Bladder microvascular endothelial cell (primary cell): ENCODE measurements at places on chromosomes 12 and 14. TPM values are rescaled to one million over a fixed set of nuclear protein-coding genes. Genes with fewer than 3 reads are reported as not detected.

Gene PTPRO
- total RNA-seq: under 0.01 and 0.06 TPM in 2 replicates

Gene TTC9
- under 0.01 and 0.06 TPM in 2 replicates for total RNA-seq

Gene SLC6A15
- total RNA-seq: 1.1 and 45.9 TPM in 2 replicates

Gene LALBA
- not detected in 2 replicates for total RNA-seq

Gene KRT6C
- total RNA-seq: not detected in 2 replicates

Gene TAS2R31
- 1.3 and 9.3 TPM in 2 replicates for total RNA-seq

Gene TSPAN8
- 0.16 TPM in 1 of 2 replicates, not detected in the other for total RNA-seq

Gene GXYLT1
- 13.8 and 25.4 TPM in 2 replicates for total RNA-seq

Gene RPGRIP1
- total RNA-seq: under 0.01 and 0.19 TPM in 2 replicates

Gene INHBC
- total RNA-seq: not detected in 2 replicates

Gene CIDEB
- total RNA-seq: 3.7 and 3.8 TPM in 2 replicates

Gene RIN3
- total RNA-seq: 4.5 and 11.3 TPM in 2 replicates
